ENCODE measurements at places on chromosomes 11 and 22.

- no peak for DNase-seq
These were observed 20.7 kb downstream of the CDKN1C start for GRCh38 chr11:2864901-2865300.

DNA sequence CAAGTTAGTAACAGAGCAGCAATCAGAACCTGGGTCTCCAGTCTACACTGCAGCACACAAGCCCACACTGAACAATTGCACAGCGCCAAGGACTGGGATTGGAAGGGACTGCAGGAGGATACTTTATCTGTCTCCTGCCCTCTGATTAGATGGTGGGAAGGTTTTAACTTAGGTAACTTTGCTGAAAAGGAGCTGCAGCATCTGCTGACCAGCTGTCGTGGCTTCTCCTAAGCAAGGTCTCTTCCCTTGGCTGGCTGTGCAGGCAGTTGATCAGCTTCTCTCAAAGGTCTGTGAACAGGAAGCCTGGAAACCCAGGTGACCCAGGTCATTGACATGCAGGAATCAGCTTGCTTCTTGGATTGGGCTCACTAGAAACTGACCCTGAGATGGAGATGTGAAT, 82.4 kb downstream of the ISX start:
- no peak for DNase-seq

DNA sequence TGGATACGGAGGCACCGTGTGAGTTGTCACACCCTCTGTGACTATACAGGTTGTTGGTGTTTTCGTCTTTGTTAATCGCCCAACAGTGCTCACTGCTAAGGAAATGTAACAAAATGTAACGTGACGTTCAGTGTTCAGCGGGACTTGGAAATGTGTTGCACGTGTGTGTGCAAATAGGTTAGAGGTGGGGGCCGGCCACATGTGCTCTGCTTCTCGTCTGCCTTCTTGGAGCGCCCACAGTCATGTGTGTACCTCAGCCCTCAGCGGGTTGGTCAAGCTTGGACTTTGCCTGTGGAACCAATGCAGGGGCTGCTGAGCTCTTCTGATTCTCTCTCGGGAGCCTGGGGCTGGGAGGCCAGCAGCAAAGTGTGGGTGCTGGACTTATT, 7.4 kb upstream of the SMIM38 start:
- no peak for DNase-seq

DNA sequence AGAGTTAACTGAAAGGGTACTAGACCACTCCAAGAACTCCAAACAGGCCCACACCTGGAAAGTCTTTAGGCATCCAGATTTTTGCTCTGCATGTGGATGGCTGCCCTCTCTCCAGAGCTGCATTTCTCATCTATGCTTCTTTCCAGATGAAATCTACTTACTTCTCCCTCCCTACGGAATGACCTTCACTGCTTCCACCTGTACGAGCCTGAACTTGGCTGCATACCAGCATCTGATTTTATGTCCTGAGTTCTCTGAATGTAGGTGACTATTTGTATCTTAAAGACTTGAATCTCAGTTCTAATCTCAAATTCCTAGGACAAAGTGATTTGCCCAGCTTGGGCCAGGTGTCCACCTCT, 13.3 kb downstream of the CELF1 start:
- DNase-seq, result no peak

DNA sequence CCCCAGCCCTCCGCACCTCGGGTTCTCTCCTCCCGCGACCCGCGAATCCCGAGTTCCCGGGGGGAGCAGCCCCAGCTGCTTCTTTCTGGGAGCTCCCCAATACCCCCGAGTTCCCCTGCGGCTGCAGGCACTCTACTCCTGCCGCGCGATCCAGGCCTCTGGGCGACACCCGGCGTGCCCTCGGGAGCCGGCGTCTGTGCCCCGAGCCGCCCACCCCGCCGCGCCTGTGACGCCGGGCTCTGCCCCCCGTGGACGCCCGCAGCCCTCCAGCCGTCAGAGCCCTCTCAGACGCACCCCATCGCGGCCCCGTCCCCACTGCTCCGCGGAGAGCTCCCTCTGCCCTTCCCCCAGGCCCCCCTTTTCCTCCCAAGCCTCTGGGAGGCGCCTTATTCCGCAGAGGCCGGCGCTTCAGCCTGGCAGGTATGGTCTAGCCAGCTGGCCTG, 422 bp downstream of the GLB1L2 start:
- no peak for DNase-seq

DNA sequence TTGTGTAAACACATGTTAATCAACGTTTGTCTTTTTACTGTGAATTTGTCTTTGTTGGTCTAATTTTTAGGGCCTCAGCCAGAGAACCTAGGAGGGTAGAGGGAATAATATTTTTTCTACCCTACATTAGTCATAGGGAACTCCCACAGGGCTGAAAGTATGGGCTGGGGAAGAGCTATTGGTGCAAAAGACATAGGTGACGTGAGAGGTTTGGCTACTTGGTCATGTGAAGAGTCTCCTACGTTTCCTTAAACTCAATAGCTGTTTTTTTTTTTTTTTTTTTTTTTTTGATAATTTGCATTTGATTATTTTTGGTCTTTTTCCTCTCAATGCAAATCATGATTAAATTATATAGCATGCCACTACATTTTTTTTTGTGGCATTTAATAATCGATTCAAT, 15.9 kb upstream of the MMP7 start:
- no peak for DNase-seq

DNA sequence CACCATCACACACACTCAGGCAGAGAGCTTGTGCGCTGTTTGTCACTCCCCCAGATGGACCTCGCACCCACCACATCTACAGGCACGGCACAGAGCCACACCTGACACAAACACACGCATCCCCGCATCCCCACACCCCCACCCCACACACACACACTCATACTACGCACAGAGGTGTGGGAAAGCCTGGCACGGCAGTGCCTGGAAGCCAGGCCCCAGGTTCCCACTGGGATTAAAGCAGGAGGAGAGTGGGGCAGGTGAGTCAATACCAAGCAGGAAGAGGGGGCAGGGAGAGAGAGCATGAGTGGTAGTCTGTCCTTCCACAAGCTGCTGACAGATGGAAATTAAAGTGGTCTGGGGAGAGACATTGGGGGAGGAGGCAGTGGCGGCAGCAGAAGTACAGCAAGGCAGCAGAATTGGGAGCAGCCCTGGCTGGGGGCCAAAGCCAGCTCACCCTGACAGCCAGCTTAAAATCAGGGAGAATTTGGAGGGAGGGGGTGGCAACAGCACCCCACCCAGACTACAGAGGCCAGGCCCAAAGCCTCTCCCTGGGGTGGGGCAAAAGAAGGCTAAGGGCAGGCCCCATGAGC, 20.7 kb downstream of the TNKS1BP1 start:
- DNase-seq, result no peak

DNA sequence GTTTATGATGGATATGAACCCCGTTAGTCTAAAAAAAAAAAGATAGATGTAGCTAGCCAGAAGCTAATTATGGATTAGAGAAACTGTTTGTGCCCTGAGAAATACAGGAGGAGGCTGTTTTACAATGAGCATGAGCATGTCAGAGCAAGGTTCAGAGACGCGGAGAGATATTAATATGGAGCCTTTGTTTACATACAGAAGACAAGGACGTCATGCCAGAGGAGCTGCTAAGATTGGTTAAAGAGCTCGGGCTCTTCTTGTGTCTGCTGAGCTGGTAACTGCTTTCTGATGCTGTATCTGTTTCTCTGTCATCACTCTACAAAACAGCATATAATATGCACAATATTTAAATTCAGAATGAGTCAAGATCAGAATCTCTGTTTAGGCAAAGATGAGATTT, 24.9 kb upstream of the CCDC89 start:
- no peak for DNase-seq

GRCh38 chr11:29153078-29153477, 863.8 kb downstream of the KCNA4 start:
- no peak for DNase-seq

Data from stimulated activated CD4-positive, alpha-beta T cell treated with anti-CD3 and anti-CD28 coated beads, TNF-alpha, amount 100 ng/mL, for 1 hour (primary cell).